Activated gamma-delta T cell treated with Interleukin-2 at 50 U/mL for 16 hours (primary cell): ENCODE measurements at places on chromosomes 11 and 22.

GRCh38 chr11:93639548-93639947, 21.9 kb upstream of the CEP295 start:
- DNase-seq = no peak

- DNase-seq = no peak
Measured at GRCh38 chr11:116855413-116855812, 18.0 kb upstream of the APOA1 start.

- DNase-seq = no peak
Measured at GRCh38 chr22:42716221-42716620, 4.4 kb downstream of the A4GALT start.

GRCh38 chr22:37439347-37439746, 12.1 kb upstream of the ELFN2 start:
- no peak for DNase-seq

DNA sequence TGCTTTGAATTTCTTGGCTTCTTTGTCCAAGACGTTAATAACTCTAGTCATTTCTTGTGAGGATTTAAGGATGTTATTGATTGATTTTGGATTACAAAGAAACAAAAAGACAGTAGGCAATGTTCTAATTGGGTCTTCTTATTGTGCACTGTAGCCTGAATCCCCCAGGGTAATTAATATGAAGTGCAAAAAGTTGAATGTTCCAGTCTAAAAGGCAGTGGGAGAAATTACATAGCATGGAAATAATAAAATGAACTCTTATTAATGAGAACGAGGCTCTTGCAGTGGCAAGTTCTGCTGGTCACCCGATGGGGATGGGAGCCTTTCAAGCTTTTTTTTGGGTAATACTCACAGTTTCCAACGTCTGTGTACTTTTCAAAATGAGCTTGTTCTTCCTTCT, 45.6 kb downstream of the UBASH3B start:
- no peak for DNase-seq

GRCh38 chr22:29758068-29758622, 8.7 kb downstream of the ZMAT5 start:
- DNase-seq = no peak

GRCh38 chr11:115784796-115785521, 280.7 kb upstream of the CADM1 start:
- no peak for DNase-seq

GRCh38 chr11:66744485-66745355, 15.7 kb upstream of the SPTBN2 start:
- peak; percentile 81 for DNase-seq

- DNase-seq = no peak
Measured at GRCh38 chr11:16945671-16946469, 68.3 kb downstream of the PLEKHA7 start.

DNA sequence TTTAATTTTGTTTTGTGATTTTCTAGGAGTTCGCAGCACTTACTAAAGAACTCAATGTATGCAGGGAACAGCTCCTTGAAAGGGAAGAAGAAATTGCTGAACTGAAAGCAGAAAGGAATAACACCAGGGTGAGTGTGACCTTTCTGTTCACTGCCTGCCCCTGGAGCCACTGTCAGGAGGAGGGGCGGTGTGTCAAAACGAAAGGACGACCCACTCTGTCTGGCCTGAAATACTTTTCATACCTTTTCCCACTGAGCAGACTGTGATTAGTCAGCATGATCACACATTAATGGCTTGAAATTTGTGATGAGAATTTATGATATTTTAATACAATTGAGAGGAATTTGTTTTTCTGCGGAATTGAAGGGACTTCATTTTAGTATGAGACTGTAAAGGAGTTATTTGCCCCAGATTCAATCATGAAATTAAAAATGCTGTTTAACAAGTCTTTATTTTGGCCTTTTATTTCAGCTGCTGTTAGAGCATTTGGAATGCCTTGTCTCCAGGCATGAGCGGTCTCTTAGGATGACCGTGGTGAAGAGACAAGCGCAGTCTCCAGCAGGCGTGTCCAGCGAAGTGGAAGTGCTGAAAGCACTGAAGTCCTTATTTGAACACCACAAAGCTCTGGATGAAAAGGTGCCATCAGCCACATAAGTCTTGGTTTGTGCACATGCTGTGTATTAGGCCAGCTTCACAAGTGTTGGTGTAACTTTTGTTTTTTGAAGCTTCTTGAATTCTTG, 54.1 kb downstream of the PPFIA1 start:
- no peak for DNase-seq

- no peak for DNase-seq
Measured at GRCh38 chr22:20405931-20406685, 12.2 kb downstream of the ZNF74 start.

DNA sequence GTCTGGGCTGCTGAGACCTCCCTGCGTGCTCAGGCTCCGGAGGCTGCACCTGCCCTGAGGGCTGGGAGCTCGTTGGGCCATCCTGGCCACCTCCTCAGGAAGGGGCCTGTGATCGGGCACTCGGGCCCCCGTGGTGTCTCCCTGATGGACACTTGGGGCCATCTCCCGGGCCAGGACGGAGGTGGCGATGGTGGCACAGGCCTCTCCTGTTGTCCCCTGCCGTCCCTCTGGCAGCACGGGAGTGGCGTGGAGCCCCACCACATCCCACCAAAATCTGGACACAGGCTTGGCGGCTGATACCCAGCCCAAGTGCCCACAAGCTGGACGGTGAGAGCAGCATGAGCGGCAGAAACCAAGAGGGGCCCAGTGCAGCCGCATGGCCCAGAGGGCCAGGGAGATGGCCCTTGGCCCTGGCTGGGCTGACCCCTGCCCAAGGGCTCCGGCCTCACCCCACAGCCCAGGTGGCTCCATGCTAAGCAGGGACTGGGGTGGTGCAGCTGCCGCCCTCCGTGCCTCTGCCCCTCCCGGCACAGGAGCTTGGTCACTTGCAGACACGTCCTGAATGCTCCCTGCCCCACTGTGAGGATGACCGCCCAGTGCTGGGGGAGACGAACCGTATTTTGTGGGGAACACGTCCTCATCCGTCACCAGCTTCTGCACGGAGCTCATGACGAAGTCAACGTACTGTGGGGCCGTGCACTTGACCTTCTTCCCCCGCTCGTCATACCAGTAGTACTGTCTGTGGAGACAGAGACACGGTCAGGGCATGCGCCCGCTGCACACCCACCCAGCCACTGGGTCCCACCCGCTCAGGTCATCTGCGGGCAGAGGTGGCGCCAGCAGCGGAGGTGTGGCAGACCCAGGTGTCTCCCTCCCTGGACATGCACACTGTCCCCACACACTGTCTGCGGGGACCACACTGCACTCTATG, 15.6 kb downstream of the MOB2 start:
- no peak for DNase-seq

GRCh38 chr11:68843703-68844312, 2.1 kb upstream of the CPT1A start:
- DNase-seq = peak; percentile 71

DNA sequence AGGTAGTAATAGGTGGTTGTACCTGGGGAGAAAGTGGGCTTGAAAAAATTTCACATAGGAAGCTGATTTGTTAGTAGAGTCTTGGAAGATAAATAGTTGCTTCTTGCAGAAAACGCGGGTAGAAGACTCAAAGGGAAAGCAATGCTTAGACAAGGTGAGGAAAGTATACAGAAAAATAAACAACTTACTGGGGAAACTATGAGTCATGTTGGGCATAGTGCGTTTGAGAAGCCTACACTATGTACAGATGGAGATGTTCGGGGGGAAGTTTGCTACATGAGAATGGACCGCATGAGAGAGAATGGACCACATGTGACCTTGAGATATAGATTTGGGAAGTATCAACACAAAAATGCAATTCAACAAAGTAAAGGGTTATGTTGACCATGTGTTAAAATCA, 86.7 kb upstream of the DDI1 start:
- DNase-seq = no peak

- DNase-seq = no peak
Measured at GRCh38 chr22:38709306-38709705, 3.6 kb downstream of the GTPBP1 start.
